Foreskin fibroblast (primary cell): ENCODE measurements at places on chromosomes 12 and 14.
A peak's percentile ranks its signal among the peaks of the same experiment; 100 is the strongest.

DNA sequence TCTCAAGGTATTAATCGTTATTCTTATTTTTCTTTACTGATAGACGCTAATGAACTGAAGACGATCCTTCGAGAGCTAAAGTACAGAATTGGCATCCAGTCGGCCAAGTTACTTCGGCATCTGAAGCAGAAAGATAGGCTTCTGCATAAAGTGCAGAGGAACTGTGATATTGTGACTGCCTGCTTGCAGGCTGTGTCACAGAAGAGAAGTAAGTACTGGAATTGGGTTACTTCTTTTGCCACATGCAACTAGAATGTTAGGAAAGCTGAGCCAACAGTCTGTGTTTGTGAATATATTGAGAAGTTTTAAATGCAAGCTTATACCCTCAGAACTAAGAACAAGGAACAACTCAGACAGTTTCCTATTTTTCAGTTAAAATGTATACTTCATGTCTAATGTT is 26.6 kb upstream of the GNS start:
- DNase-seq = no peak

DNA sequence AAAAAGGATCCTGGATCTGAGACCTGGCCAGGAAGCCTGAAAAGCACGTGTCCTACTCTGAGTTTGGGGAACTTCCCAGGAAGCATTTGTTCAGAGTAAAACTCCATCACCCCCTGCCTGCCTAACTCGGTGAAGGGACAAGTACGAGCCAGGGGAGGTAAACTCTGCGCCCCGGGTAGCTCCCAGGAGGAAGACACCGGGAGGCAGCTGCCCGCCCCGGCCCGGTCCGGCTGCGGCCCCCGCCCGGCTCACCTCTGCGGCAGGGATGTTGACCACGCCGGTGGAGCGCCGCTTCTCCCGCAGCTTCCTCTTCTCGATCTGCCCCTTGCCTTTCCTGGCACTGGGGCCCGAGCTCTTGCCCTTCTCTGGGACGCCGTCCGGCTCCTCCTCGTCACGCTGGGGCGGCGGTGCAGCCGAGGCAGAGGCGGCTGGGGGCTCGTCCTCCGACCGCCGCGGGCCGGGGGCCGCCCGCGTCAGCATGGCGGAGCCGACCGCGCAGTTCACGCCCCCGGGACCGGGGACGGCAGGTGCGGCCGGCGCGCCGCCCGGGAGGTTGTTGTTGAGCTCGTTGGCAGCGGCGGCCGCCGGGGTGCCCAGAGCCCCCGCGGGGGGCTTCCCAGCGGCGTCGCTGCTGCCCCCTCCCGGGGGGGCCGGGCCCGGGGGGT is 1.2 kb downstream of the PAWR start:
- peak; percentile 54 for DNase-seq

GRCh38 chr12:90111791-90112580 is 403.3 kb upstream of the ATP2B1 start:
- no peak for DNase-seq

DNA sequence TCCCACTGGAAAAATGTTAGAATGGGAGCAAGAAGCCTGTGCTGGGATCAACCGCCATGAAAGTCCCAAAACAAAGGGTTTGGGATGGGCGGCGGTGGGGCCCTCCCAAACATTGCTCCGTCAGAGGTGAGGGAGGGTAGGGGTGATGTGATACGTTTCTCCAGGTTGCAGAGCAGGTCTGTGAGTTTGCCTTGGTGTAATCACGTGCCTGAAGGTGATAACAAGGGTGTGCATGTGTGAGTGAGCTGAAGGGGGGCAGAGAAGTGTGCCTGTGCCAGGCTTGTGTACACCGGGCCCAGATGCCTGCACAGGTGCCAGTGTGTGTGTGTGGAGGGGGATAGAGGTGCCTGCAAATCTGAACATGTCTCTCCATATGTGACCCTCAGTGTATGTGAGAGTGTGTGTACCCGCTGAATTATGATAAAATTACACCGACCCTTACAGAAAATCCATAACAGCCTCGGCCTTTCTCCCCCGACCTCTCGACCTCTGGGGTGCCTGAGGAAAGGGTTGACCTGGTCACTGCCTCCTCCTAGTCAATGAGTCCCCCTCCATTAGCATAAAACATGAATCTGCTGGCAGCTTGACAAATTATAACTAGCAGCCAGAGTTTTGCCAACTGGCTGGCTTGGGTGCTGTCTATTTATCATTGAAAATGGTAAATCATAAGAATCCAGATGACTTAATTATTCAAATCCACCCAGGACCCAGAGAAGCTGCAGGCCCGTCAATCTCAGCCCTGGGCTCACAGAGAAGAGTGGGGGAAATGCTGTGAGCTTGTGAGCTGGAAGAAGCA is 55.6 kb downstream of the SMUG1 start:
- DNase-seq = no peak

DNA sequence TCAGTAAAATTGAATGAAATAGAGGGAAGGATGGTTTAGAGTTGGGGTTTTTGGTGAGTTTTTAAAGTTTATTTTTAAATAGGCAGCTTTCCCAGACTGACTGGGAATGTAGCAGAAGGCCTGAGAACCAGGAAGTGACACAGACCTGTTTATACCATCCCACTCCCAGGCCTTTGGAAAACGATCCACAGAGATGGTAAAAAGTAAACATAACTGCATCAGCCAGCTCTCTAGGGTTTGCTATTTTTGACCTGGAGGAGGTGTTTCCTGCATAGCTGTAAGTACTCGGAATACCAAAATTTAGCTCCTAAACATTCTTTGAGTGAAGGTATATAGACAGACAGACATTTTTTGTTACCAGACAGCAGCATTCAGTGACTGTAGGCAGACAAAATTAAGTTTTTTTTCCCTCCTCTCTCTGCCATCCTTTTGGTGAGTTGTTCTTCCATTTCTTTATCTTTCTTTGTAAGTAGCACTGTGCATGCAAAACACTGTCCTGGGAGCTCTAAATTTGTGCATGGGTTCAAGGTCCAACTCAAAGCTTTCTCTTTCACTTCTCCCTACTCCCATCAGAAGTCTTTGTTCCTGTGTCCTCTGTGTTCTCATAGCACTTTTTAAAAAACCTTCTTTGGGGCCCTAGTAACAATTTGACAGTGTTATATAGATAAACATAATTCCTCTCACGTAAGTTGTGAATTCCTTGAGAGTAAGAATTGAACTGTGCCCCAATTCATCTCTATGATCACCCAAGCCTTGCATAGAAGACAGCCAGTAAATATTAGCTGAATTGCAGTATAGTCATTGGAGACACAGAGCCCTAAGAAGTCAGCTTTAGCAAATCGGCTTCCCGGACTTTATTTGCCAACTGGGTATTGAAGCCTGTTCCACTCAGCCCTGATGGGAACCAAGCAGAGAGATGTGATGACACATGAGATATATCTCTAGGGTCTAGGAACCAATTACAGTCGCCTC is 37.4 kb downstream of the SUSD6 start:
- DNase-seq = peak; percentile 60

- no peak for DNase-seq
Observed at GRCh38 chr12:106000382-106001104, 138.2 kb downstream of the NUAK1 start.

GRCh38 chr12:60112763-60113162 is 516.9 kb downstream of the SLC16A7 start:
- DNase-seq = no peak

DNA sequence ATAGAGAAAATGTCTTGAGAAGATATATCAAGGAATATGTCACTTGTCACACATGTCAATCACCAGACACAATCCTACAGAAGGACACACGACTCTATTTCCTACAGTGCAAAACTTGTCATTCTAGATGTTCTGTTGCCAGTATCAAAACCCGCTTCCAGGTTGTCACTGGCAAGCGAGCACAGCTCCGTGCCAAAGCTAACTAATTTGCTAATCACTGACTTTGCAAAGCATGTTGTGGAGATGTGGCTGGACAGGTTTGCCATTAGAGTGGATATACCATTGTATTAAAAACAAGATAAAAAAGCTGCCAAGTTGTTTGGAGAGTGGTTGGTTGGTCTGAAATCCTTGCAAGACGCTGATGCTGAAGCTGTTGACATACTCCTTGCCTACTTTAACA is 7.9 kb upstream of the SGPP1 start:
- no peak for DNase-seq

DNA sequence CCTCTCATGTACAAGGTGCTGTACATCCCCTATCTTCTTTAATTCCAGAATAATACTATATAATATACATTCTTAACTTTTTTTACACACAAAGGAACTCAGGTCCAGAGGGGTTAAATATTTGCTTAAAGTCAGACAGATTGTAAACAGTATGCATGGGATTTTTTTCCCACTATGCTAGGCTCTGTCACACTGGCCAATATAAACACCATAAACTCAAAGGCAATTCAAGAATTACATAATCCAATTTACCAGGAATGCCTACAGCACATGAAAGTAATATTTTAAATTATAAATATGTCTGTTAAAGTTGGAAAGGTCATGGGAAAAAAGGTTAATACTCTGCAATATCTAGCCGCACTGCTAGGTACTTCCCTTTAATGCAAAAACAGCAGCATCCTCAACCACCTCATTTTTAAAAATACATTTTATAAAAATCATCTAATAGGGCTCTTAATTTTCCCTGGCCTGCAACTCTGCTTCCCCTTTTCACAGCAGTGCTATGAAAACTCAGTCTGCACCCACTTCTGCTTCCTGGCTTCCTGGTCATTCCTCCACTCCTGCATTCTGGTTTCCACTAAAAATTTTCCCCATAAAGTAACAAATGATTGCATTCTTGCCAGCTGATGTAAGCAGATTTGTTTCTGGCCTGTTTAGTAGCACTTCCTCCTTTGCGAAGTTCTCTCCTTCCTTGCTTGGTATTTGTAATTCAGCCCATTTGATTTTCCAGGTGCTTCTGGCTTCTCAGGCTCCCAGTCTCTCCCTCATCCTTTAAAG is 128.1 kb downstream of the ITPR2 start:
- DNase-seq = peak; percentile 52

GRCh38 chr14:30227436-30227835 is 299.8 kb upstream of the PRKD1 start:
- DNase-seq = no peak

GRCh38 chr14:37142835-37143401 is 29.5 kb downstream of the SLC25A21 start:
- peak; percentile 58 for DNase-seq

GRCh38 chr14:38731962-38732361 is 371.1 kb downstream of the SEC23A start:
- no peak for DNase-seq

- peak; percentile 44 for DNase-seq
Observed at GRCh38 chr12:50545786-50546185, 41.0 kb downstream of the DIP2B start.

DNA sequence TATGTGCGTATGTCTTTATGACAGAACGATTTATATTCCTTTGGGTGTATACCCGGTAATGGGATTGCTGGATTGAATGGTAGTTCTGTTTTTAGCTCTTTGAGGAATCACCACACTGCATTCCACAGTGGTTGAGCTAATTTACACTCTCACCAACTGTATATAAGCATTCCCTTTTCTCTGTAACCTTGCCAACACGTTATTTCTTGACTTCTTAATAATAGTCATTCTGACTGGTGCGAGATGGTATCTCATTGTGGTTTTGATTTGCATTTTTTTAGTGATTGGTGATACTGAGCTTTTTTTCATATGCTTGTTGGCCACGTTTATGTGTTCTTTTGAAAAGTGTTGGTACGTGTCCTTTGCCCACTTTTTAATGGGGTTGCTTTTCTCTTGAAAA is 49.7 kb downstream of the FRS2 start:
- no peak for DNase-seq

DNA sequence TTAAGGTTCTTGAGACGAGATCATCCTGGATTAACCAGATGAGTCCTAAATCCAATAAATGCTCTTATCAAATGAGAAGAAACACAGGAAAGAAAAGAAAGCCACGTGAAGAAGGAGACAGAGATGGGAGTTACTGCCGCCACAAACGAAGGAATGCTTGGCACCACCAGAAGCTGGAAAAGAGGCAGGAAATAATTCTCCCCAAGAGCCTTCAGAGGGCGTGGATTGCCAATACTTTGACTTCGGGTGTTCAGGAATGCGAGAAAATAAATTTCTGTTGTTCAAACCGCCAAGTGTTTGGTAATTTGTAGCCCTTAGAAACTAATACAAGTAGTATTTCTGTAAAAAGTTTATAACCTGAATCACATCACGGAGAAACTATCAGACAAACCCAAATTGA is 31.3 kb downstream of the ABCD2 start:
- DNase-seq = no peak

DNA sequence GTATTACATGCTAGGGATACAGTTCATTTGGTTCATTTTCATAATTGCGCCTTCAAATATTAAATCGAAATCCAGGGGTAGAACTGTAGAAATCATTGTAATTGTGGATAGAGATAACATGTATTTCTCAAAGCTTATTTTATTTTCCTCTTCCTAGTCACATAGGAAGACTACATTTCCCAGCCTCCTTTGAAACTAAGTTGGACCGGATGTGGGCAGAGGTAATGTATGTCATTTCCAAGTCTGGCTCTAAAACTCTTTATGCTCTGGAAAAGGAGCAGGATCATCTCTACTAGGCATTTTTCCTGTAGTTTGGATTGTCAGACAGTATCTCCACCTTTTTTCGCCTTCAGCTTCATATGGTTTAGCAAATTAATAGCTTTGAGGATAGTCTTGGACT is 70.1 kb upstream of the CRY1 start:
- no peak for DNase-seq

- DNase-seq = peak; percentile 61
Observed at GRCh38 chr12:103829092-103829491, 11.9 kb downstream of the NT5DC3 start.

GRCh38 chr14:58193542-58193941 is 6.4 kb upstream of the ACTR10 start:
- no peak for DNase-seq

- DNase-seq = no peak
Observed at GRCh38 chr12:114445401-114446323, 39.7 kb upstream of the TBX5 start.

DNA sequence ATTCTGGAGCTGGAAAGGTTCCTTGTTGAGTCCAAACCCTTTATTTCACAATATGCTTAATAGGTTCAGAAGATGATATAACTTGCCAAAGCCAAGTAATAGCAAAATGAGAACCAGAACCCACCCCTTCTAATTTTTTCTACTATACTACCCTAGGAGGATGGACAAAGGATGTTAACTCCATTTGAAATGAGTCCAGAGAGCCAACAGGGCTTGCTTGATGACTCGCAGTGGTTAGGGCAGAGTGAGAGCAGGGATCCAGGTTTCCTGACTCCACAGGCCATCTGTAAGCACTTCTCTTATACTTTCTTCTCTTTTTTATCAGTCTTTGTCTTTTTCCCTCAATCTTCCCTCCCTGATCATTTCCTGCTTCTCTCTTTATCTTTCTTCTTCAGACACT is 668.1 kb downstream of the MED13L start:
- DNase-seq = peak; percentile 40

GRCh38 chr14:91171291-91171690 is 57.4 kb downstream of the DGLUCY start:
- no peak for DNase-seq

- DNase-seq = peak; percentile 44
Observed at GRCh38 chr12:92467886-92468285, 234.9 kb upstream of the PLEKHG7 start.

GRCh38 chr14:59091404-59091803 is 97.1 kb upstream of the DAAM1 start:
- DNase-seq = no peak

DNA sequence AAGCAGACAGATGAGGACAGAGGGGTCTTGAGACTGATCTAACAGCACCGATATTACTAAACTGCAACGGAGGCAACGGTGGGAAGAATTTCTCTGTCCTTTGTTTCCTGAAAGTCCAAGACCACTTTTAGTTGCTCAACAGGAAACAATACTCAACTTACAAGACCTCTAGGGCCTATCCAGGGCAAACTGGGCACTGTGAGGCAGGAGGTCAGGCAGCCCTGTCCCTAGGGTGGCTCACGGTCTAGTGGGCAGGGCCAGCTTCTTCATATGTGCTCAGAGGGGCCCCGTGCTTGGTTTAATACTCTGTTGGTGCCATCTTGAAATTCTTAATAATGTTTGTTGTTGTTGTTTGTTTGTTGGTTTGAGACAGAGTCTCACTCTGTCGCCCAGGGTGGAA is 14.2 kb downstream of the SSH1 start:
- no peak for DNase-seq
